ENCODE measurements at places on chromosomes 6 and 20.

GRCh38 chr6:159805440-159806020 lies 5.5 kb downstream of the PNLDC1 start:
- no peak for DNase-seq

DNA sequence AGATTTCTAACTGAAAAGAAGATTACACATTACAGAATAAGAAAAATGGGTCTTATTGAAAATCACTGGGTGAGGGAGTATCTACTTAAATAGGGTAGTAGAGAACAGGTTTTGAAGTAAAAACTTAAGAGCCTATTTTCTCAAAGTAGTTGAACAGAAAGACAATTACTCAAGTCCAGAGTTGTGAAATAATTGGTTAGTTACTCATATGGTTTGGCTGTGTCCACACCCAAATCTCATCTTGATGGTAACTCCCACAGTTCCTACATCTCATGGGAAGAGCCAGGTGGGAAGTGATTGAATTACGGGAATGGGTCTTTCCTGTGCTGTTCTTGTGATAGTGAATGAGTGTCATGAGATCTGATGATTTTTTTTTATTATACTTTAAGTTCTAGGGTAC lies 1035.3 kb upstream of the GJE1 start:
- DNase-seq = peak; percentile 22

GRCh38 chr20:63064745-63065711 lies 58.3 kb upstream of the BHLHE23 start:
- DNase-seq = no peak

GRCh38 chr6:48318670-48319069 lies 207.7 kb upstream of the PTCHD4 start:
- peak; percentile 8 for DNase-seq

DNA sequence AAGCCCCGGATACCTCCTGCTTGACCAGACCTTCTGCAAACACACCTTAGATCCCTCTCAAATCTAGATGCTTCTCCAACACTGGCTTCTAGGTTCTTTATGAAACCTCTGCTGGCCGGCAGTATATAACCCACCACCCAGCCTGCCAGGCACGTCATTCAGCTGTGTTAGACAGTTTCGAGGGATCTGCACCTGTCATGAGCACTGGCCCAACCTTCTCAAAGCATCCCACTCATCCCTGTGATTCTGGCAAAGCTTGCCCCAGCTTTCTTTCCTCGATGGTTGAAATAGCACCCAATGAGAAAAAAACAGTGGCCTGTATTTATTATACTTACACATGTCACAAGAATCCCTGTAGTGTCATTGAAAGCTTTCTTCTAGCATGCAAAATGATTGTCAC lies 157.8 kb downstream of the MTHFD1L start:
- DNase-seq = no peak

GRCh38 chr6:147029923-147030322 lies 174.3 kb upstream of the STXBP5 start:
- no peak for DNase-seq

DNA sequence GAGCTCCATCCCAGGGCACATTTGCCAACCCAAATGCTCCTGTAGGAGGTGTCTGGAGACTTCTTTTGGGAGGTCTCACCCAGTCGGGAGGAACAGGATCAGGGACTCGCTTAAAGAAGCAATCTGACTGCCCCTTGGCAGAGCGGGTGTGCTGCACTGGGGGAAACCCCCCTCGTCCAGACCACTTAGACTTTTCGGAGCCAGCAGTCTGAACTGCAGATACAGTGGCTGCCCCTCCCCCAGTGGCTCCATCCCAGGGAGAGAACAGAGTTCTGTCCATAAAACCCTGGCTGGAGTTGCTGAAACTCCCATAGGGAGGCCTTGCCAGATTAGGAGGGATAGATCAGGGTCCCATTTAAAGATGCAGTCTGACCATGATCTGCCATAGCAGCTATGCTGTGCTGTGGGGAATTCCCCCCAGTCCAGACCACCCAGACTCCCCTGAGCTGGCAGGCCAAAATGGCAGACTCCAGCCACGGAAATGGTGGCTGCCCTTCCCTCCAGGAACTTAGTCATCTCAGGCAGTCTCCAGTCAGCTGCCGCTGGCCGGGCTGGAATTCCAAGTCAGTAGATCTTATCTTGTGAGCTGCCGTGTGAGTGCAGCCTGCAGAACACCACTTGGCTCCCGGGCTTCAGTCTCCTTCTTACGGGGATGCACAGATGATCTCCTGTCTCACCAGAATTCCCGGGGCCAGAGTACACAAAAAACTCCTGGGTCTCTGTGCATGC lies 278.1 kb upstream of the SASH1 start:
- peak; percentile 21 for DNase-seq

GRCh38 chr6:21438986-21439352 lies 154.6 kb upstream of the SOX4 start:
- DNase-seq = no peak

- no peak for DNase-seq
These were observed 181.6 kb downstream of the JARID2 start for GRCh38 chr6:15427331-15428070.

DNA sequence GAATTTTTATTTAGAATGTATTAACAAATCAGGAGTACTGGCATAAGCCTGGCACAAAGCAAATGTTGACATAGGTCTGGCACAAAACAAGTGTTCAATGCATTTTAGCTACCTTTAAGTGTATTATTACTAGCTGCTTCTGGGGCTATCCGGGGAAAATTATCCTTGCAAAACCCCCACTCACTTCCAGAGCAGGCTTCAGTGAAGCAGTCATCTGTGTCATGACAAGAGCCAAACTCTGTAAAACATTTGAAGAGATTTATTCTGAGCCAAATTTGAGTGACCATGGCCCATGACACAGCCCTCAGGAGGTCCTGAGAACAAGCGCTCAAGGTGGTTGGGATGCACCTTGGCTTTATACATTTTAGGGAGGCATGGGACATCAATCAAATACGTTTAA lies 6.4 kb upstream of the TRIM38 start:
- DNase-seq = no peak

- no peak for DNase-seq
These were observed 95.5 kb downstream of the F13A1 start for GRCh38 chr6:6224933-6225486.

- DNase-seq = no peak
These were observed 42.5 kb downstream of the SLC2A4RG start for GRCh38 chr20:63782051-63782471.

GRCh38 chr20:60787276-60787675 lies 464.8 kb upstream of the CDH4 start:
- no peak for DNase-seq

GRCh38 chr6:75613056-75613501 lies 11.4 kb downstream of the SENP6 start:
- no peak for DNase-seq

- no peak for DNase-seq
These were observed 32.8 kb downstream of the ERMARD start for GRCh38 chr6:169783971-169784820.

DNA sequence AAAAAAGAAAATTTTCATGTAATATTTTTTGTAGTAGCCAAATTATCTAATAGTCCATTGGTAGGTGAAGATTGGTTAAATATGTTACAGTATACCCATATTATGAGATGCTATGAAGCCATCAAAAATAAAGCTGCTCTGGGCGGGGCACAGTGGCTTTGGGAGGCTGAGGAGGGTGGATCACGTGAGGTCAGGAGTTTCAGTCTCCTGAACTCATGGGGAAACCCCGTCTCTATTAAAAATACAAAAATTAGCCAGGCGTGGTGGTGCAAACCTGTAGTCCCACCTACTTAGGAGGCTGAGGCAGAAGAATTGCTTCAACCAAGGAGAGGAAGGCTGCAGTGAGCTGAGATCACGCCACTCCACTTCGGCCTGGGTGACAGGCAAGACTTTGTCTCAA lies 360.5 kb downstream of the KIF16B start:
- no peak for DNase-seq

- peak; percentile 51 for DNase-seq
These were observed 12.7 kb upstream of the EFHC1 start for GRCh38 chr6:52407467-52407866.

DNA sequence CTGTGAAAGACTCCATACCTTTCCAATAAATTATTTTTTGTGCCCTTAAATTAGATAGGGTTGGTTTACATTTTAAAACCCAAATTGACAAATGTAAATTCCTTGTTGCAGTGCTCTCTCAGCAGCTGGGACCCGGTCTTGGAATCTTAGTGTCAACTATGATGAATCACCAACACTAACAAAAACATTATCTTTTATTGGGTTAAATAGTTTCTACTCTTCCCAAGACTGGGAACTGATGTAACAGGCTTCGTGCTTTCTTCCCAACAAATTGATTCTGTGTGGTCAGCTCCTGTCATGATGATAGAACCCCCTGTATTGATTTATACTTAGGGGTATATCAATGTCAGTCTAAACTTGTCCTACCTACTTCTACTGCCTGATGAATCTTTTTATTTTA lies 23.2 kb upstream of the AHI1 start:
- no peak for DNase-seq

DNA sequence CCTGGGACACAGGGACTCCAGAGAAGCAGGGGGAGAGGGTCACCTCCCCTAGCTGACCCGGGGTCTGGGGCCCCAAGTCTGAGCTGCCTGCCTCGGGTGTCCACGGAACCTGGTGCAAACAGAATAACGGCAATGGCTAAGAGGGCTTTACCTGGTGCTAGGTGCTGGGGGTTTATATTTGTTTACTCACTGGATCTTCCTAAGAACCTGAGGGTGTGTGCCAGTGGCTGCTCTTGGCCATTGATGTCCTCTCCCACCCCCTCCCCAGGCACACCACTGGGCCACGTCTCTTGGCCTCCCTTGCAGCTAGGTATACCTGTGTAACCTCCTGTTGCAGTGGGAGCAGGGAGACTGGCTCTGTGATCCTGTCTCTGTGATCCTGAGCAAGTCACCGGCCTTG lies 157.9 kb upstream of the MLN start:
- DNase-seq = no peak

DNA sequence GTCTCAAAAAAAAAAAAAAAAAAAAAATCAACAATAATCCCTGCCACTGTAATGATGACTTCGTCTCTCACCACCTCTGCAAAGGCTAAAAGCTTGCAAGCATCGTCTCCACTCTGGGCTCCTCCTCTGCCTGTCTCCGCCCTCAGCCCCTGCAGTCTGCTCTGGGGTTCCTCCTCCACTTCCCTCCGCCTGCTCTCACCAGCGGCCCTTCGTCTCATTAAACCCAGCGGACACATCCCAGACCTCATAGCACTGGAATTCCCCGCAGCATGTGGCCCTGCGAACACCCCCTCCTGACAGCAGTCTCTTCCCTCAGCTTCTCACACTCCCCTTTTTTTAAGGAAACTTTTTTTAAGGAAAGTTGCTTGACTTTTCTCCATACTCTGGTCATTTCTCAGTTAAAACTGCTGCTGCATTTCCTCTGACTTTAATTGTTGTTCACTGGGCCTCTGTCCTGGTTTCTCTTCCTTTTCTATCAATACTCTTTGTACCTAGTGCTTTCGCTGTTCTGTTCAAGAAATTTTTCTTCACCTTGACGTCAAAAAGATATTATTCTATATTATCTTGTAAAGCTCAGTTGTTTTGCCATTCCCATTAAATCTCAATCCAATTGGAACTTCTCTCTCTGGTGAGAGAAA lies 70.9 kb upstream of the PLEKHG1 start:
- DNase-seq = peak; percentile 74

DNA sequence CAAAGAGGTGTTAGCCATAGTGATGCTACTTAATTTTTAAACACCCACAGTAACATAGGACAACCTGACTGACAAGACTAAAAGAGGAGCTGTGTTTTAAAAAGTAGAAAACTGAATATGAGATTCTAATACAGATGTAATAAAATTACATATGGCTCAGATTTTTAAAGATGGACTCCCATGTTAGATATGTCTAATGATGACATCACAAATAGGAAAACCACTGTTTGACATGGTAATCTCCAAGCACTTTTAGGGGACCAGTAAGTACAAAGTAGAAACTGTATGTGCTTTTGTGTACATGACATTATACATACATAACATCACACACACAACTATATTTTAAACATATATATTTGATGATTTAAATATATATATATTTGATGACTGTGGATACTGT lies 16.8 kb downstream of the GCLC start:
- no peak for DNase-seq

GRCh38 chr6:132892929-132893771 lies 78.8 kb downstream of the RPS12 start:
- DNase-seq = no peak

DNA sequence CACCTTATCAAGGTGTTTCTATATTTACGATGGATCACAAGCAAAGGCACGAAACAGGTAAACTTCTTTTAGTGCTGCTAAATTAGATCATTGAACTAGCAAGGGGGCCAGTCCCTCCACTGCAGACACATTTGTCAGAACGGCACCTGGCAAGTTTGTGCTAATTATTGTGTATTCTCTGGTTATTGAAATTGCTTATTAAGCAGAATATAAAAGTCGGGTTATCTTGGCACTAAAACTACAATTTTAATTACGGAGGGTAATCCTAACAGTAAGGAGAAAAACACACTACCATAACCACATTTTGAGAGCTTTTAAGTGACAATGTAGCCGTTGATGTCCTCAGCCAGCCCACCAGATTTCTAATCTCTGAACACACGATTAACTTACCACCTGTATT lies 118.9 kb upstream of the BTN3A2 start:
- DNase-seq = no peak

GRCh38 chr20:18087054-18087453 lies 29.3 kb upstream of the OVOL2 start:
- no peak for DNase-seq

GRCh38 chr20:57190536-57191264 lies 75.7 kb downstream of the BMP7 start:
- no peak for DNase-seq

Measured in cardiac muscle cell (in vitro differentiated cells and primary cell).